HCEC 1CT (cell line): ENCODE measurements at places on chromosomes 4 and X.

DNA sequence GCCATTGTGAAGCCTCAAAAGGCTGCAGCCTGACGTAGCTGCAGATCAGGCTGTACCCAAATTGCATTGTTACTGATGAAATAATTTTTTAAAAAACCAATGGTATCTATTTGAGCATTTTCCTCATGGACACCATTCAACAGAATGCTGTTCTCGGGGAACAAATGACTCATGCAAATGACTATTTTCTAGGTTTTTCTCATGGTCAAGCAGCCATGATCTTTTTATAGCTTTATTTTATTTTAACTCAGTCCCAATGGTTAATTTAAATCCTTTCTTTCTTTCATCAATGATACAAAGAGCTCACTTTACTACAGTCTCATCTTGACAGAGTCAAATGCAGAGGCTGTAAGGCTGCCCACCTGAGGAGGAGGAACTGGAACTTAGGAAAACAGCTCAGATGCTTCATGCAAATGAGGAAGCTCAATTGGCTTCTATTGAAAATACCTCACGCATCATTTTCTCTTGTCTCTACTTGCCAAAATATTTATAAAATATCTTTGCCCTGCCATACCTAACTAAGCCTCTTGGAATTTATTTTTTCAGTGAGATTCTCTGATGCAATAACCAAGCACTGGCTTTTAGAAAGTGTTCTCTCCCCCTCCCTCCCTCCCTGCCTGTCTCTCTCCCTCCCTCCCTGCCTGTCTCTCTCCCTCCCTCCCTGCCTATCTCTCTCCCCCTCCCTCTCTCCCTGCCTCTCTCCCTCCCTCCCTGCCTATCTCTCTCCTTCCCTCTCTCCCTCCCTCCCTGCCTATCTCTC lies 81.0 kb downstream of the SORBS2 start:
- DNase-seq, result peak; percentile 9

DNA sequence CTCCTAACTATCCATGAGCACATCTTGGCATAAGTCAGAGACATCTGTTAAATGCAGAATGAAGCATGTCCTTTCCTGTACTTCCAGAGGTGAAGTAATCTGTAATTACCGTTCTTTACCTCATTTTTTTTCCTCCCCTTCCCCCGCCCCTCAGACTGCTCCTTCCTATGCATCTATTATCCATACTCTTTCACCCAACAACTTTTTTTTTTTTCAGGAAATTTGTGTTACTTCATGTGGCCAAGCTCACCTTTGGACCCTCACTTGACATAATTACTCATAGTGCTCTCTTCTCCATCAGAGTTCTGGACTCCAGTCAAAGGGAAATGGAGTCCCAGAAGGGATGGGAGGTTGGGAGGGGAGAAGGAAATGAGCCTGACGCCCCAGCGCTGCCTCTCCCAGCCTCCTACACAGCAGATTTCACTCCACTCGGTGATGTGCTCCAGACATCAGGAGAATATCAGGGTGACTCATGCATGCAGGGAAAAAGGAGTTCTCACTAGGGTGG lies 568.8 kb downstream of the STIM2 start:
- no peak for DNase-seq

- DNase-seq, result no peak
Observed at GRCh38 chrX:46256875-46257274, 288.3 kb downstream of the ZNF674 start.

GRCh38 chrX:45379236-45379635 lies 178.6 kb upstream of the DIPK2B start:
- DNase-seq, result no peak

- DNase-seq, result no peak
Observed at GRCh38 chr4:143531380-143531779, 17.9 kb downstream of the SMARCA5 start.

DNA sequence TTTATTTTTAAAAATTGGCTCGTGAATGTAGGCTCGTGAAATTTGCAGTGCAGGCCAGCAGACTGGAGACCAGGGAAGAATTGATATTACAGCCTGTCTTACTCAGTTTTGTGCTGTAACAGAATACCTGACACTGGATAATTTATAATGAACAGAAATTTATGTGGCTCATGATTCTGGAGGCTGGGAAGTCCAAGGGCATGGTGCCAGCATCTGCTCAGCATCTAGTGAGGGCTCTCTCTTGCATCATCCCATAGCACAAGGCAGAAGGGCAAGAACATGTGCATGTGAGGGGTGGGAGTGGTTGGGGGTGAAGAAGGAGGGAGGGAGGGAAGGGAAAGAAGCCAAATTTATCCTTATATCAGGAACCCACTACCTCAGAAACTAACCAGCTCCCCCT lies 13.7 kb upstream of the CLTRN start:
- no peak for DNase-seq

DNA sequence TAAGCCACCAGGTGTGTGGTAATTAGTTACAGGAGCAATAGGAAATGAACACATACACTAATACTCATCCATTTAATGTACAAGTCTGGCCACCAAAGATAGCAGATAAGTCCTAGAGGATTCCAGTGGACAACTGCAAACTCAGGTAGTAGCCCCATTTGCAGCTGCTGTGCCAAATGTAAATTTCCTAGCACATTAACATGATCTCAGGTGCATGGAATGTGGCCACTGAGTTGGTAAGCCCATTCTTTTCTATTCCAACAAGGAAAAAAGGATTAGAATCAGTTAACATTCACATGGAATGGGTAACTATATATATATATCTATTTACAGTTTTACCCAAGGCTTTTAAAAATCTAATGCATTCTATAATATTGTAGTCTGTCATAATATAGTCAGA lies 23.3 kb upstream of the FRAS1 start:
- no peak for DNase-seq

- peak; percentile 37 for DNase-seq
Observed at GRCh38 chr4:73311428-73311827, 52.8 kb upstream of the ANKRD17 start.

DNA sequence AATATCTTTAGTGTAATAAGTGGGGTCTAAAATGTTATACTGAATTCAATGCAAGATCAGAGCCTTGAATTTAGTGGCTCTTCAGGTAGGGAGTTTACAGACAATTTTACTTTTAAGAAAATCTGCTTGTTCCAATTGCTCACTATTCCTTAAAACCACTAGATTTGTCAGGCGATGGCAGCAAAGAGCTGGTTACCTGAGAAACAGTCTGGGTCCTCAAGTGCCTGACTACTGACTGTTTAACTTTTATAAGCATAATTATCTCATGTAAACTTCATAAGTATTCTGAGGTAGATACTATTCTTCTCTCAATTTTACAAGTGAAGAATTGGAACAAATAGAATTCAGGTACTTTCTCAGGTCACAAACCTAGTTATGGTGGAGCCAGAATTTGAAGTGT lies 84.3 kb downstream of the RRAGB start:
- DNase-seq, result no peak

DNA sequence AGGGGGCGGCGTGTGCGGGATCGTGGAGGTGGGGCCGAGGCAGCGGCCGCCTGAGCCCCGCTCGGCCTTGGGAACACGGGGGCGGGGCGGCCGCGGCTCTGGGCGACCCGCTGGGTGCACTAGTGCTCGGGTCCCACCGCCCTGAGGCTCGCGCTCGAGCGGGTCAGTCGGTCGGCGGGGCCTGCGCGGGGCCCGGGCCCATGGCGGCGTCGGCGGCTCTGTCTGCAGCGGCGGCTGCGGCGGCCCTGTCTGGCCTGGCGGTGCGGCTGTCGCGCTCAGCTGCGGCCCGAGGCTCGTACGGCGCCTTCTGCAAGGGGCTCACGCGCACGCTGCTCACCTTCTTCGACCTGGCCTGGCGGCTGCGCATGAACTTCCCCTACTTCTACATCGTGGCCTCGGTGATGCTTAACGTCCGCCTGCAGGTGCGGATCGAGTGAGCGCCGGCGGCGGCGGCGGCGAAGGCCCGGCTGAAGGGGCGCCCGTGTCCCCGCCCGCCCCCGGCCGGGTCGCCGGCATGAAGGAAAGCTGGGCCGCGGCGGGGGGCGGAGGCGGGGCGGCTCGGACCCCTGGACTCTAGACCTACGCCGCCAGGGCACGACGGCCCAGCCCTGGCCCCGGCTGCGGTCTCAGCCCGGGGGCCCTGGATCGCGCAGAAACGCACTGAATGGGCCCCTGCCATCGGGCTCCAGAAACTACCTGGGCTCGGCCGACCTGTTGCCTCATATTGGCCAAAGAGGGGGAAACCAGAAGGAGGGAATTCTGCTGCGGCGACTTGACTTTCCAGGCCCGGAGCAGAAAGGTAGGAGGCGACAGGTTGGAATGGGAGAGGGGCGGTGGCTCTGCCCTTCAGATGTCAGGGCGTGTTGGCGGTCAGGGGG lies at the start of gene SMIM10L2A:
Gene SMIM10L2A, plus strand, starts transcription at position 13 of the 878 bp plus-strand sequence. Its CDS starts 188 bp downstream, at position 201.
- DNase-seq, result no peak

DNA sequence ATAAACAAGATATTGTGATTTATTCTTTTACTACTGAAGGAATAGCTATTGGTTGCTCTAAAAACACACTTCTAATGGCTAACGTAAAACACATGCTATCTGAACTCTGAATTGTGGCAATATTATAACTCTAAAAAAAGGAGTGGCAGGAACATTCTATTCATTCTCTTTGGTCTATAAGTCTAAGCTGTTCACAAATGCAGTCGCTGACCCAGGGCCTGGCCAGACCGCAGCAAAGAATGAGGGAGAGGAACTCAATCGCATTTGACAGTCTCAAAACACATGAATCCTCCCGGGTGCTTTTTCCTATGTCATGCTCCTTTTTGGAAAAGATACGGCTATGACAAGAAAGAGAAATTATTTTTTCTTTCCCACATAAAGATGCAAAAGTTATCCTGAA lies 651.6 kb upstream of the PITX2 start:
- DNase-seq, result no peak

DNA sequence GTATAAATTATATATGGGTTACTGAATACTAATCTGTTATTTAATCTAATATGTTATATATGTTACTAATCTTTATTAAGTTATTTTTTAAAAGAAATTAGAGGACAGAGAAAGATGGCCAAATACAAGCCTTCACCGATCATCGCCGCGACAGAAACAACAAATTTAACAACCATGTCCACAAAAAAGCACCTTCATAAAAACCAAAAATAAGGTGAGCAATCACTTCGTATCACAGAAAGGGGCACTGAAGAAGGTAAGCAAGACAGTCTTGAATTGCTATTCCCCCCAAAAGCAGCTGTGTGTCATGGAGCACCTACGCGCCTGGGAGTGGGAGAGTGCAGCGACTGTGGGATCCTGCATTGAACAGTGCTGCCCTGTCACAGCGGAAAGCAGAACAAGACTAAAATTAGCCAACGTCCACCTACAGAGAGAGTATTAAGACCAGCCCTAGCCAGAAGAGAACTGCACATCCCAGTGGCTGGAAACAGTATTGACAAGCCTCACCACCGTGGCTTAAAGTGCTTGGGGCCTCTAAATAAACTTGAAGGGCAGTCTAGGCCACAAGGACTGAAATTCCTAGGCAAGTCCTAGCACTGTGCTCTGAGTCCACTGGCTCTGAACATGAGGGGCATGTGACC lies 38.5 kb downstream of the LRBA start:
- no peak for DNase-seq

DNA sequence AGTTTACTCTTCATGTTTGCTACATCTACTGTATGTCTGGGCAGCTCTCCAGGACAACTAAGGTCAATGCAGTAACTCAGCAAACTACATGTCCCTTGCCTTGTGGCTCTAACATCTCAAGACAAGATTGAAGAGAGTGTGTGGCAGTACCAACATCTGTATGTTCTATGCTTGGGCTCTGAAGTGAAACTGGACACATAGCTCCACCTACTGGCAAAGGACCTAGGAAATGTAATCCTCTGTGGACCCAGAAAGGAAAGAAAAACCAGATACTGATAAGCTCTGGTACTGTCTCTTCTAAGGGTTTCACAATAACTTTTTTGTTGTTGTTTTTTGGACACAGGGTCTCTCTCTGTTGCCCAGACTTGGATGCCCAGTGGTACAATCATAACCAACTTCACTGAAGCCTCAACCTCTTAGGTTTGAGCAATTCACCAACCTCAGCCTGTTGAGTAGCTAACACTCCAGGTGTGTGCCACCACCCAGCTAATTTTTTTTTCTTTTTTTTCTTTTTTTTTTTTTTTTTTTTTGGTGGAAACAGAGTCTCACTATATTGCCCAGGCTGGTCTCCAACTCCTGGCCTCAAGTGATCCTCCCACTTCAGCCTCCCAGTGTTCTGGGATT lies 64.1 kb downstream of the QDPR start:
- DNase-seq, result peak; percentile 59

GRCh38 chr4:126800575-126801141 lies 832.1 kb upstream of the INTU start:
- no peak for DNase-seq

DNA sequence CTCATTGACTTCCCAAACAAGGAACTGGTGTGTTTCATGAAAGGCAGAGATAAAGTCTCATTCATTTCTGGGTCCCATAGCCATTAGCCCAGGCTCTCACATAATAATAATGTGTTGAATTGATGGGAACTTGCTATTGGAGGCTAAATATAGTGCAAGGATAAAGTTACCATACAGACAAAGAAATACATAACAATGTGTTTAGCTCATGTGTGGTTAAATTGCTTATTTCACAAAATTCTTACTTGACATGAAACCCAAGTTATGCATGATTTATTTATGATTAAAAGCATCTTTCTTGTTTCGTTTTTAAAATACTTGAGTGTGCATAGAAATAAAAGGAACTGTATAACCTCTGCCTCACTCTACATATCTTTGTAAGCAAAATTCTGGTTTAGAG lies 37.3 kb upstream of the LPAR4 start:
- DNase-seq, result peak; percentile 34

GRCh38 chr4:116870686-116871085 lies 214.7 kb downstream of the TRAM1L1 start:
- no peak for DNase-seq

GRCh38 chr4:6943012-6943884 lies 33.6 kb downstream of the TBC1D14 start:
- DNase-seq, result no peak

DNA sequence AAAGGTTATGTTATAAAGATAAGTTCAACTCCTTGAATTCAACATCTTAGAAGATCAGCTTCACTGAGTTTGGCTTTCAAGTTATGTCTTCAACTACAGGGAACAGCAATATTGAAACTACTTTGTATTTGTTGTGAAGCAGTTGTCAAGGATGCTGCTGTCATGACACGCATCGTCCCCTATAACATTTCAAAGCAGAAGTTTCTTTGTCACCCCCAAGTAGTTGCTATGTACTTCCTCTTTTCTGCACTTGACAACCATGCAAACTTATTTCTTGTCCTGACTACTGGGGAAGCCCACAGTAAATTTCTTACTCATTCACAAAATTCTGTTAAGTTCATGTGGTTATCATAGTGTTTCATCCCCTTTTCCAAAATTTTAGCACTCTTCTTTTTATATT lies 14.3 kb downstream of the ANTXR2 start:
- DNase-seq, result no peak
